GM06990 (cell line): ENCODE measurements at places on chromosomes 5 and 9.

DNA sequence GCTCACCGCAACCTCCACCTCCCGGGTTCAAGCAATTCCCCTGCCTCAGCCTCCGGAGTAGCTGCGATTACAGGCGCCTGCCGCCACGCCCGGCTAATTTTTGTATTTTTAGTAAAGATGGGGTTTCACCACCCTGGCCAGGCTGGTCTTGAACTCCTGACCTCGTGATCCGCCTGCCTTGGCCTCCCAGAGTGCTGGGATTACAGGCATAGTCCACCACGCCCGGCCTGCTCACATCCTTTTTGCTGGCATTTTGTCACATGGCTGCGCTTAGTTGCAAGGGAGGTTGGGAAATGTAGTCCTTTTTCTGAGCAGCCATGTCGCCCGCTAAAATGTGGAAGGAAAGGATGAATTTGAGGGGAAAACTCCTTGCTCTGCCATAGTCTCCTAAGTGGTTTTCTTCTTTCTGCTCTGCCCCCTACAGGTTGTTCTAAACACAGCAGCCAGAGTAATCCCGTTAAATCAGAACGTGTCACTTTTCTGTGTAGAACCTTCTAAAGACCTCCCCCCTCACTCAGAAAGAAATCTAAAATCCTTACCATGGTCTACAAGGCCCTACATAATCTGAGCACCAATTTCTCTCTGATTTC is 57.8 kb upstream of the HSPA9 start:
- DNase-seq: no peak

DNA sequence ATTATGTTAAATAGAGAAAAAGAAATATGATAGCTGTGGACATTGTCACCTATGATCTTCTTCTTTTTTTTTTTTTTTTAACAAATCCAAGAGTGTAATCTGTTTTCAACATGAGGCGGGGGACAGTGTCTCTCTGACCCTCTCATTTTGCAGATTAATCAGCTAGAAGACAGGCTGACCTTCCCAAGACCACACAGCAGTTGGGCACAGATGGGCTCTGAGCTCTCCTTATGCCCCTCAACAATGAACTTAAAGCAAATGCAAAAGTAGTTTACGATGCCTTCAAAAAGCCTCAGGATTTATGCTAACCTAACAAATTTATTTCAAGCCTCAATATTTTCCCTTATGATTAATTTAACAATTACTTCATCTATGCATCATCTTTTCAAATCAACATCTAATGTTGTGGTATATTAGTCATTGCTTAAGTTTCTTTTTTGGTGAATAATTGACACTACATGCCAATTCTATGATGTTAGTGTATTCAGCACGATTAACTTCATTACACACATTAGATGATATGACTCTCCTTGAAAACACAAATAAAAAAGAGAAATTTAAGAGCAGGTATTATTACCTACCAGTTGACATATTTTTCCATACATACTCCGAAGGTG is 7.4 kb downstream of the NFIL3 start:
- no peak for DNase-seq

DNA sequence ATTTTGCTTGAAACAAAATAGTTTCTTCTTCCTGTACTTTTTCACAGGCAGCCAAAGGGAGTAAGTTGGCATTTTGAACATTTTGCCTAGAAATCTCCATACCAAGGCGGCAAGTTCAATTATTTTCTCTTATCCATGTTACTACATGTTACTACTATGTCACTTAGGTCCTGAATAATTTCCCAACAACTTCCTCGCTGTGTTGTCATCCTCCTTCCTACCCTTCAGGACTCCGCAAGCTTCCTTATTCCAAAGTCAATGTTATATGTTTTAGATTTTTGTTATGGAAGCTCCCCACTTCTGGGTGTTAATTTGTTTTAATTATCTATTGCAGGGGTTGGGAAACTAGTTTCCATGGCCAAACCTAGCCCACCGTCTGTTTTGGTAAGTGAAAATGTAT is 9.9 kb upstream of the B4GALT1 start:
- no peak for DNase-seq

DNA sequence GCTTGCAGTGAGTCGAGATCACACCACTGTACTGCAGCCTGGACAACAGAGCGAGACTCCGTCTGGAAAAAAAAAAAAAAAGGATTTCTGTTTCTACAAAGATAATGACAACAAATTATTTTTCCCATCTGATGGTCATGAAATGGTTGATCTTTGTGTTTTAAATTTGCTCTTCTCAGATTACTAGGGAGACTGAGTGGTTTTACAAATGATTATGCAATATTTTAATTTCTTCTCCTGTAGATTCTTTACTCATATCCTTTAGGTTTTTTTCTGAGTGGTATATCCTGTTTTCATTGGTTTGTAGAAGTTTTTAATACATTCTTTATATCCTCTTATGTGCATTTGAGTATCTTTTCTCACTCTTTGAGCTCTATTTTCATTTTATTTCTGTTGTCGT is 20.6 kb upstream of the AUH start:
- DNase-seq: no peak

GRCh38 chr5:141876628-141877355 is 1.4 kb downstream of the PCDH1 start:
- DNase-seq: no peak

GRCh38 chr9:136539427-136540421 is 6.1 kb downstream of the NOTCH1 start:
- DNase-seq: peak; percentile 84

GRCh38 chr9:91098203-91098850 is 263.4 kb downstream of the AUH start:
- no peak for DNase-seq

- DNase-seq: no peak
Observed at GRCh38 chr5:59840200-59840601, 53.3 kb downstream of the PDE4D start.

- DNase-seq: no peak
Observed at GRCh38 chr9:26735160-26735559, 157.4 kb downstream of the CAAP1 start.

DNA sequence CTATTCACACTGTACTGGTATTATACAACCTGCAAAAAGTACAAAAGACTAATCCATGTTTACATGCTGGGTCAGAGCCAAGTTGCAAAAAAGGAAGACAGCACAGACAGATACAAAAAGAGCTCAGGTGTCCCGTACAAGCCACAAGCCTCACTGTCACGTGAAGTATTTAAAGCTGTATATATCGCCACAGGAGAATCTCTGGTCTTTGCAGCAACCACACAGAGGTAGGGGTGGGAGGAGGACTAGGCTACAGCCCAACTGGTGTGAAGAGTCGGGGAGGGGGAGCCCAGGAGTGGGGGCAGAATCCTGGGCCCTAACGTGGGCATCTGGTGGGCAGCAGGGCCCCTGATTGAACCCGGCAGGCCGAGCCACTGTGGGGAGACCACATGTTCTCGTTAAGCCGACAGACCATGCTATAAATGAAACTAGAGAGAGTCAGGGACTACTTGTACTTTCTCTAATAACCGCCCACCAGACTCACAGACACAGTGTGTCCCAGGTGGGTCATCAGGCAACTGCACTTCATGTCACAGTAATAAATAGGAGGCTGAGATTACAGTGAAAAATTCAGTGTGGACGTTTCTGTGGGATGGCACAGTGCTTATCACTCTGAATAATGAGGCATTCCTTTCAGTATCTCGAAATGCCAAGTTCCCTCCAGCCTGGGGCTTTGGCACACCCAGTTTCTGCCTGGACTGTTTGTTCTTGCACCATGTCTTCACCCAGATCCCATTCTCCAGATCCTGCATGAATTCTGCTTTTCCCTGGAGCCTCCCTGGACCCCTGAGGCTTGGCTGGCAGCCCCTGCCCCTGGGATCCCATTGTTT is 79.3 kb upstream of the SH3PXD2B start:
- DNase-seq: peak; percentile 22

GRCh38 chr5:117833691-117834090 is 1154.7 kb downstream of the DTWD2 start:
- no peak for DNase-seq

DNA sequence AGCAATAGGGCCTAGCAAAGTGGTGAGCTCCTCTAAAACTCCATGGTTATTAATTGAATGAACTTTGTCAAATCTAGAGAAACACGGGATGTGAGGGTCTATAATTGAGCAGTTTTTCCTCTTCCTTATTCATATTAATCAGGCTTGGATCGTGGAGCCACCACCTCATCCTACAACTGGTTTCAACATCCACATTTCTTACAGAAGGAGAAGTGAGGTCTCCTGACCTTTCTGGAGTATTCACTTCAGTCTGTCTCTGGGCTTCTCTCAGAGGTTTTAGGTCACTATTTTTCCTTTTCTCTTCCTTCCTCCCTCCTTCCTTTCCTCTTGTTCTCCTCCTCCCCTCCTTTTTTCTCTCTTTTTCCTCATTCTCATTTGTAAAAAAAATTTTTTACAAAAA is 177.3 kb upstream of the ACTBL2 start:
- DNase-seq: no peak

DNA sequence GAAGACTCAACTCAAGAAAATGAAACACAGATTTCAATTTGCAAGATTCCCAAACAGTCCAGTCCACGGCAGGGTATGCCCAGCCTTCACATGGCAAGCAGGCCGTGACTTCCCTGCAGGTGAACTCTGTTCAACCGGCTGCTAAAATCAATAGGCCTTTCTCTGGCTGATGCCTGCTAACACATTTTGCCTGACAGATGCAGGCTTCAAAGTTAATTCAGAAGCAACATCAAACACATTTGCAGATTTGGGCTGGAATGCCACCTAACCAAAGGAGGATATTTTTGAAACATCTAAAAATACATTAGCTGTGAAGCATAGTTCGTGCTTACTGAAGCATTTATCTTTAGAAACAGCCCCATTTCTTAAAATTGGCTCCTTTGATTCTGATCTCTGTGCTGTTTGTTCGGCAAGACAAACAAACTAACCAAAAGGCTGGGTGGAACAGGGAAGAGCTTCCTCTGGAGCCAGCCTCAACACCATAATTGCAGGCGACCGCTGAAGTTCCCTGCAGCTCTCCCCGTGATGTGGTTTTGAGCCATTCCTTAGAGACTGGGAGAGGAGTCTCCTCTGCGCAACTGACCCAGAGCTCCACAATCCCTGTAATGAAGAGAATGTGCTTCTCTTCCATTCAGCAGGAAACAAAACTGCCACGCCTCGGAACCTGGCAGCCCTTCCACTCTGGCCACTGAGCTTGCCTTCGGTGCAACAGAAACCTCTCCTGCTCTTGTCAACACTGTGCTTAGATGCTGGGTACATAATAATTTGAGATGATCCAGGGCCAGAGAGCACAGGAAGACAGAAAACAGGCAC is 126.5 kb downstream of the MYO10 start:
- DNase-seq: no peak

DNA sequence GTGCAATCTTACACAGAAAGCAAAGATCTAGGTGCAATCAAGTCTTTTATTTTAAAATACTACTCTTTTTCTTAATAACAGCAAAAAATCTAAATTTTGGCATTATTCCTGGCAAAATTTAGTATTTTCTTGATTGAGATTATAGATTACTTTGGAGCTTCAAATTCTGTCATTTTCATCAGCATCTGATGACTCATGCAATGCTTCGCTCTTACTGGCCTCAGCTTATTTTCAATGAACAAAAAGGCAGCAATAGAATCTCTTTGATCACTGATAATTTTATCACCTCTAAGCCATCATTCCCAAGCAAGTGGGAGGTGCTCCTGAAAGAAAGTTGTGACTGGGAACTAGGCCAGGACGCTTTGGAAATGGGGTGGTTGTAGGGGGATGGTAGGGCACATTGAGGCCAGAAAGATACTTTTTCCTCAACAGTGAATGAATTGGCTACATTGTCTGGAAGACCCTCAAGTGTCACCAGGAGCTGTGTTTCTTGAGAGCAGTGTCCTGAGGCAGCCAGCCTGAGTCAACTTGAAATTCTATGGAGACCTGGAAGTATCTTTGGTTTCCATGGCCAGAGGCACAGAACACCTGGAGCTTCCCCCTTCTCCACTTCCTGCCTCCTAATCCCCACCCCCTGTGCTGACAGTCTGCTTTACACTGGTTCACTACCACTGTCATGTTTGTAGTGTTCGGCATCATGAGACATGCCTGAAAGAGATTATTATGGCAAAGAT is 46.9 kb upstream of the APC start:
- no peak for DNase-seq

DNA sequence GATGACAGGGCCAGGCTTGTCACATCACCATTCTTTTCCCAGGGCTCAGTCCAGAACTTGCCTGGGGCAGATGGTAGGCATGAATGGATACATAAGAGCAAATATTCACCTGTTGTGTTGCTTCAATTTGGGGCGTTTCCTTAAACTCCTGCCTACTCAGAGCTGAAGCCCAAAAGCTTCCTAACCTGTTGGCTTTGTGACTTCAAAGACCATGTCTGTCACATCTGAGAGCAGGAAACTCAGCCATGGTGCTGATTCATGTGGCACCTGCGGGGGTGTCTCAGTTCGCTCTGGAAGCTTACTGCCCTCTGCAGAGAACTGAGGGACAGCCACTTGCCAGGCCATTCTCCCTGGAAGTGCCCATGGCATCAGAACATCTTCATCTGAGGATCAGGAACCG is 246.6 kb downstream of the HSPA4 start:
- no peak for DNase-seq

DNA sequence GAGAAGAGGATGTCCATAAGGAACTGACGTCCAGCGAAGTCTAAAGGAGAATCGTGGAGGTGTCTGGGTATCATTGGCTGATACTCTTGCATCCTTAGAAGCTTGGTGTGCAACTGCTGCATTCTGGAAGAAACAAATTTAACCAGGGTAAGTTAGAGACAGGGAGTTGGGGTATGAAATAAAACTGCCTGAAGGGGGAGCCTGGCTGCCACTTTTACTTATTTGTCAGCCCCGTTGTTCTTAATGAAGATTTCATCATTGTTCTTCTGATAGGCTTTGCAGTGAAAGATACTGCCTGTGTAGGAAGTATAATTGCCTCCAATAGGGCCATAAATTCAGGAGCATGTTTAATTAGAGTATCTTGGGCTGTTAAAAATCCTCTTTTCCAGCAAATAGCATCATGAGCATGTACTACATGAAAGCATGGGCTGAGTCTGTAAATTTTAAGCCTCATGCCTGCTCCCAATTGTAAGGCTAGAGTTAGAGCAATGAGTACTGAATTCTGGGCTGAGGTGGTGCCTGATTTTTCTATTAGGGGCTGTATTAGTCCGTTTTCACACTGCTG is 1264.5 kb upstream of the ACO1 start:
- no peak for DNase-seq

DNA sequence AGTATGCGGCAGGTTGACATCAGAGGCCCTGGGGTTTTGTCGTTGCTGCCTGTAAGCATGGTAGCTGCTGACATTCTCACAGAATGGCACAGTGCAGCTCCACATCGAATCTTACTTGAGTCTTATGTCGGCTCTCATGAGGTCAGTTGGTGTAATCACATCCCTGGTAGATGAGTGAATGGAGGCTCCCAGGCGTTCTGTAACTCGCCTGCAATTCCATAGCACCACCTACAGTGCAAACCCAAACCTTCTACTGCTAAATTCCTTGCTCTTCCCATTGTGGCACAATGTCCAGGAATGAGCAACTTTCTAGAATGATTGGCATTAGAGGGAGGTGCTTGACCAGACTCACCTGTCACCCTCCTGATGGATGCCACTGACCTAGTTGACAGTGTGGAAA is 578.4 kb downstream of the CCDC171 start:
- no peak for DNase-seq

GRCh38 chr9:132896906-132897305 is 18.2 kb downstream of the SPACA9 start:
- DNase-seq: no peak

GRCh38 chr5:135145985-135146384 is 112.0 kb upstream of the PITX1 start:
- no peak for DNase-seq

- DNase-seq: no peak
Observed at GRCh38 chr9:82457298-82457697, 468.7 kb downstream of the SPATA31D1 start.

- DNase-seq: no peak
Observed at GRCh38 chr5:145776886-145777285, 58.3 kb downstream of the PRELID2 start.

GRCh38 chr9:120787933-120788332 is 5.3 kb downstream of the FBXW2 start:
- DNase-seq: no peak
